ENCODE measurements at places on chromosomes 7 and 10.

DNA sequence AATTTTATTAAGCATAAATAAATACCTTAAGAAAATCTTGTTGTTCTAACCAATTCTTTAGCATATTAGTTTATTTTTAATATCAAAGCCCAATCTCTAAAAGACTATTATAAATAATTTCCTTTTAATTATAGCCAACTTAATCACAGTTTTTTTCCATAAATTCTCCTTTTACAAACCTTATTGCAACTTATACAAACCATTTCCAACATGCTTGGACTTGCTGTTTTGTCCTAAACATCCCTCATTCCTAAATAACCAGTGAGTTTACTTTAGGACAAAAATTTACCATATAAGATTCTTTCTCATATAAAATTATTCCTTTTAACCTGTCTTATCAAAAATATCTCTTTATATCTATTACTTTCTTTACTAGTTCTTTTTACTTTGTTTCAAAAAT lies 25.2 kb upstream of the LSM8 start:
- DNase-seq = no peak

DNA sequence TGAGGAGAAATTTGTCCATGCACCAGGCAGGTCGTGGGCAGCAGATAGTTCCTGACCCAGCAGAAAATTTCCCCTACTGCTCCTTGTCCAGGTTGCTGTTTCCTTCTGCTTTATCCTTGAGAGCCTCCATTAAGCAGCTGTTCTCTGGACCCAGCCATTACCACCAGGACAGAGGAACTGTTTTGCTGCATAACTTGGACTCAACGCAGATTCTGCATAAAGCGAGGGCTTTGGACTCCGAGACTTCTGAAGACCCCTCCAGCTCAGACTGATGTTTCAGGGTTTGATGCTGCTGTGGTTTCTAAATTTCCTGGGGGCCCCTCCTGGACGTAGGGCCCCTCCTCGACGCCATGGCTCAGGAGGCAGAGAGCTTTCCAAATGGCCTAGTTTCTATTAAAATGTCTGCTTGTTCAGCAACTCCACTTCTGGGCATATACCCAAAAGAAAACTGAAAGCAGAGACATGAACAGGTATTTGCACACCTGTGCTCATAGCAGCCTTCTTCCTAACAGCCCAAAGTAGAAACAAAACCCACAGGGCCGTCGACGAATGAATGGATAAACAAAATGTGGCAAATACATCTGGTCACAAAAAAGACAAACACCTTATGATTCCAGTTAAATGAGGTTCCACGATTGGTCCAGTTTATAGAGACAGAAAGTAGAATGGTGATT lies 28.3 kb upstream of the LMTK2 start:
- no peak for DNase-seq

GRCh38 chr10:130351466-130352290 lies 215.5 kb downstream of the GLRX3 start:
- DNase-seq = no peak

- no peak for DNase-seq
Measured at GRCh38 chr7:87498893-87499292, 23.4 kb upstream of the ABCB4 start.
